Gastroesophageal sphincter (tissue), 4 donors: ENCODE measurements at places on chromosomes 3 and 15. TPM values are rescaled to one million over a fixed set of nuclear protein-coding genes. Genes with fewer than 3 reads are reported as not detected.
A peak's percentile ranks its signal among the peaks of the same experiment; 100 is the strongest.

DNA sequence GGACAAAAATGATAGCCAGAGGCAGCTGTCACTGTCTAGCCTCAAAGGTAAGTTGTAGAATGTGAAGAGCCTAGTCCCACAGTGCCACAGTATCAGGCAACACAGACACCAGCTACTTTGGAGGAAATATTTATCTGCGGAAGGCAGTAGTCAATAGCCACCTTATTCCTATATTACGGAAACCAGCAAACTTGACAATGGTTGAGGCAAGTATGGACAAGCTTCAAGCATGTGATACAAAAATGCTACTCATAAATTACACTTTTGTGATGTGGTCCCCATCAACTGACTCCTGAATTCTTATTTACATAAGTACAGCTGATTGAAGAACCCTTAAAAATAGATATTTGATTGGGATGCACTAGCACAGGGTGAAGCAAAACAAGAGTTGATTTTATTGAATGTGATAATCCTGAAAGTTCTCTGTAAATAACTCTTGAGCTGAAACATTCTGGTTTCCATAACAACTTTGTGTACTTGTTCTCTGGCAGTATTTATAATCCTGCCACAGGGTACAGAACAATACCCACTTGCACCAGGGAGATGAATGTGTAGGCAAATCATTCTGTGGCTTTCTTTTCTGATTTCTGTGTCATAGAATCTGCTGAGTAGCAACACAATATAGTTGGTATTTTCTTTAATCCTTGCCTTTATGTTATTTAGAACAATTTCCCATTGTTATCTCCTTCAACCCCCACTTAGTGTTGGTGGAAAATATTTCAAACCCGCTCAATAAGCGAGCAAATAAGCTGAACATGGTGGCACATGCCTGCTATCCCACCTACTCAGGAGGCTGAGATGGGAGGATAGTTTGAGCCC is at the start of gene ANKUB1:
Gene ANKUB1 (minus strand): TSS at position 103 of the 819 bp plus-strand sequence. CDS start 188 bp downstream, outside the sequence.
- no peak for ATAC-seq

GRCh38 chr3:14413381-14414071 is 11.1 kb downstream of the SLC6A6 start:
- no peak for ATAC-seq

DNA sequence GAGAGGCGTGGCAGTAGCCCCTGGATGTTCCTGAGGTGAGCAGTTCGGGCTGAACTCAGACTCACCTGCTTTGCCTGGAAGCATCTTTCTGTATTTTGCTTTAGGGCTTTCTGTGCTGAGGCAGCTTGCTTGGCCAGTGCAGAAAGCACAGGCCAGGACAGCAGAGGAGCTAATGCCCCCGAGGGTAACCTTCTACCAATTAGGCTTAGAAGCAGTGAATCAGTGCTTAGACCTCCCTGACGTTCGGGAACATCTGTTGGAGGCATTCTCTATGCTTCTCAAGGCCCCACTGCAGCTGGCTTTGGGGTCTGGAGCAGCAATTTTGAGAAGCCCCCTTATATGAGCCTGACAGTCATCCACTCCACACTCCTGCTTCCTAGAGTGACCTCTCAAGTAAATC is 350.7 kb upstream of the PROK2 start:
- ATAC-seq = no peak

GRCh38 chr3:133211856-133212255 is 173.7 kb downstream of the TMEM108 start:
- no peak for ATAC-seq

DNA sequence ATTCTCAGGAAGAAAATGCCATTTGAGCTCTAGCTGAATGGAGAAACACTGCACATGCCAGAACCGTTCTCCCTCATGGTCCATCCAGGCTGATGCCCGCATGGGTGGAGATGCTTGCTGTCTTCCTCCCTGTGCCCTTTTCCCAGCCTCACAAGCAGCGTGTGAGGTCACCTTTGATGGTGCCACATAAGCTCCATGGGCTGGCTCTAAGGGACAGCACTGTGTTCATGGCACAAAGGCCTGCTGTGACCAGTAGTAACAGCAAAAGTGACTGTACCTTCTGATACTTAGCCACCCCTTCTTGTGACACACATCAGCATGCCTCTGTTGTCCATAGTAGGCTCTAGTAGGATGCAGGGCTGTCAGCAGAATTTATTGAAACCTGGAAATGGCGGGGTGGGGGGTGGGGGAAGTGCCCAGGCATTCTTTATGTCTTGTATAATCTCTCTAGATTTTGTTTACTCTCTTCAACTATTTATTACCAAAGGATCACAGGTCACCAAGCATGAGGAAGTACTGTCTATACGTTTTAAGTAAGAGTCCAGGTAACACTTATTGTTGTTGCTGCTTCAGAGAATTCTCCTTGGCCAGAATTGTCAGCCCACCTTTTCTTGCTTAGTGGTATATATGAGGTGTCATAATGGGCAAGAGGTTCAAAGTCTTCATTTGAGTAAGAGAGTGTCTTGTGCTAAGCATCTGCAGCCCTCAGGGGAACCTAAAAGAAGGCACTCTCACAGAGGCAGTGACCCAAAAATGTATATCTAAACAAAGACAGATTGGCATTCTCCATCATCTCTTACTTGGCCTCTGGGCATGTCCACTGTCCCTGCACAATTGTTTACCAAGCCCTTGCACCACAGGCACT is 56.5 kb downstream of the RAB7A start:
- ATAC-seq = no peak

DNA sequence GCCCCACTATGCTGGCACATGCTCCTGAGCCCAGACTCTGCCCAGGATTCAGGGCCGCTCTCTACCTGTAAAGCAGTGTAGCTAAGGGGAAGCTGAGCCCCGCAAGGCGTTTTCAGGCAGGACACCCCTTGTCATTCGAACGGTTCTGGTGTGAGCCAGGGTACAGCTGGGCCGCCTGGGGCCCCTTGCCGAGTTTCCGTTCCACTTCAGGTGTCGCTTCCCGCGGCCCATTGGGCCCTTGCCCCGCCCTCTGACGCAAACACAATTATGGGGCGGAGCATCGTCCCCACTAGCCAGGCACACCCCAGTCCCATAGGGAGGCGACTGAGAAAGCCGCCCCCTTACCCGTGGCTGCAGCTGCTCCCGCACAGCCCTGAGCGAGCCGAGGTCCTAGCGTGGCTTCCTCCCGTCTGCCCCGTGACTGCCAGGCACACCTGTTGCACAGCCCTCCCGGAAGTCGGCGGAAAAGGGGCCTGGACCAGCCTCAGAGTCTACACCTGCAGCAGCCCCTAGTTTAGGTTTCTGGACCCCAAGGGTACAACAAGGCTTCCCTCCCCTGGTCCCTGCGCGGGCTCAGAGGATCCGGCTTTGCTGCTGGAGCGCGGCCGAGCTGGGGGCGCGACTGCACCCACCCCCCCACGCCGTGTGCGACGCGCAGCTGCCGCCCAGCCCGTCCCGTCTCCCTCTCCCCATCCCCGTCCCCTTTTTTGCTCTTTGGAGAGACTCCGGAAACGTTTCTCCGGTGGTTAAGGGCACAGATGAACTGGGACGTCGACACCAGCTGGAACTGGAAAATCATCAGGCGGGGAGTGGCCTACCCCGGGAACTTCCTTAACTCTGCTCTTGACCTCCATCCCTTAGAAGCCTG is at the start of gene PLSCR2:
Gene PLSCR2 (minus strand): TSS at position 412 of the 868 bp plus-strand sequence. CDS start 9,657 bp downstream, outside the sequence.
- ATAC-seq = peak; percentile 84

DNA sequence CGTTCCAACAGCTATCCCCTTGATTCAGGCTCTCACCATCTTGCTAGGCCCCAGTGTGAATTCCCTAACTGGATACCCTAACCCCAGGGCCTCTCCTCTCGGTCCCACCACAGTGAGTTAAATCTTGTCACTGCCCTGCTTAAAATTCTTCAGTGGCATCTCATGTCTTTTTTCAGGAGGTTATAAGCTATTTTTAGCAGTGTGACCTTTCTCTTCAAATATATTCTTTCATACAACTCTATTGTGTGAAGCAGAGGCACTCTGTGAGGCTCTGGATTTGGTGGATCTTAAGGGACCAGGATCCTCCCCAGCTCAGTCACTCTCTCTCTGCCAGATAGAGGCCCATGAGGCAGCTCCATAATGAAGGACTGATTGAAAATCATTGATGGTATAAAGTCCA is 760.4 kb downstream of the NTRK3 start:
- no peak for ATAC-seq

DNA sequence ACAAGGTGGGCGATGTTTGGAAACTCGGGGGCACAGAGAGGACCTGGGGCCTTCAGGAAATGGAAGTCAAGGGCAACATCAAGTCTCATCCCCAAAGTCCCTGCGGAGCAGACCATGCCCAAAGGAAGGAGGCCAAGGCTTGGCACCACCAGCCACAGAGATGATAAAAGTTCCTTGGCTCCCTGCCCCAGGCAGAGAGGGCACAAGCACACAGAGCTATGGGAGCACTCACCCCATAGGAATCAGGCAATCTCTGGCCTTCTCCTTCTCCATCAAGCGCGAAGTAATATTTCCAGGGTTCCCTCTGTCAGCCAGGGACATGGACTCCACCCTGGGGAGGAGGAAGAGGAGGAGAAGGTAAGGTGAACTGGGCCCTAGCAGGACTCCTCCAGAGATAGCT is 7.9 kb downstream of the ACAA1 start:
- ATAC-seq = no peak

- ATAC-seq = no peak
Measured at GRCh38 chr15:38049891-38050290, 115.5 kb downstream of the TMCO5A start.

- ATAC-seq = no peak
Measured at GRCh38 chr3:175836617-175837016, 977.5 kb downstream of the NAALADL2 start.

- no peak for ATAC-seq
Measured at GRCh38 chr15:76208084-76208785, 103.0 kb downstream of the ETFA start.

DNA sequence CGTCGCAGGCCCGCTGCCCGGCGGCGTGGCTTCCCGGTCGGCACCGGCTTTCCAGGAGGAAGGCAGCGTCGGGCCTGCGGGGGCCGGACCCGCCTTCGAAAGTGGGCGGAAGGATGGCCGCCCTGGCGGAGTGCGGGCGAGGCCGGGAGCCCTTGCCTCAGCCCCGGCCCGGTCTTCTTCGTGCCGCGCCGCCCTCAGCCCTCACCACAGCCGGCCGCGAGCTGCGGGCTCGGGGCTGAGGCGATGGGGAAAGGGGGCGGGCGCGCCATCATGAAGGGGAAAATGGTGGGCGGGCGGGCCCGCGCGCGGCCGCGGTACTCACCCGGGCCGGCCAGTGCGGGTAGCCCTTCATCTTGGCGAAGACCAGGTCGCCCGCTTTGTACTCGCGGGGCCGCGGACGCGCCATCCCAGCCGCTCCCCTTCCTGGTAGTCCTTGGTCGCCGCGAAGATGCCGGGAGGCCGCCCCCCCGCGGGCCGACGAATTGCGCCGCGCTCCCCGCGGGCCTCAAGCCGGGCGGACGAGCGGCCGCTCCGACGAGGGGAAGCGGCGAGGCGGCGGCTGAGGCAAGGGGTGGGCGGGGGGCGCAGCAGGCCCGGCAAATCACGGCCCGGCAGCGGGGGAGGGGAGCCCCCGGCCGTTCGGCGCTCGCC is 489 bp downstream of the HDGFL3 start:
- ATAC-seq = peak; percentile 63

DNA sequence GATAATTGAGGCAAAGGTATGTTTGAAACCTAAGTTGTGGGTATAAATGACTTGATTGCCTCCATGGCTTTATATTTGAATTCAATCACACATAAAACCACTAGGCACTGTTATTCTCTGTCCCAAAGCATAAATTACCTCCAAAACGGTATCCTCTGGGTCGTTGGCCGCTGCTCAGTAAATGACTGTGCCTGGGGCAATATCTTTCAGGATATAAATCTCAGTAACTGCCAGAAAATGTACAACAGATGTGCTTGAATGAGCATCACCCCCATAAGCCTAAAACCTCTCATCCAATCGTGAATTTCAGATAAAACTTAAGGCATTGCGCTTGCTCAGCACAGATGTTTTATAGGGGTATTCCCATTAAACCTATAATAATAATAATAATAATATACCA is 19.0 kb upstream of the C3orf49 start:
- no peak for ATAC-seq

- ATAC-seq = no peak
Measured at GRCh38 chr3:156763931-156764720, 62.0 kb upstream of the LEKR1 start.

DNA sequence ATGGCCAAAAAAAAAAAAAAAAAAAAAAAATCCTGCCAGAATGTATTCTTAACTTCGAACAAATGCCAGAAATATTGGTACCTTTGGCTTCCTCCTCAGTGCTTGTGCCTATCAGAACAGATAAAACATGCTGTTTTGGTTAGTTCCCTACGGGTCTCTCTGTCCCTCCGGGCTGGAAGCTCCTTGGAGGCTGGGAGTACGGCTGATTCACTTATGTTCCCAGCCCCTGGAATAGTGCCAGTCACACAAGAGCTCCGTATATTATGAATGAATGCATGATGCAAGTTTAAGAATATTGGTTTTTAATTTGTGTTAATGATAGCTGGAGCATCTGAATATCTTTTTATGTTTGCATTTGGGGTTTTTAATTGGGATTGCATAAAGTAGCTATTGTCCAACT is 44.0 kb downstream of the NR2F2 start:
- no peak for ATAC-seq

- ATAC-seq = no peak
Measured at GRCh38 chr3:179672918-179673317, 20.1 kb downstream of the USP13 start.

DNA sequence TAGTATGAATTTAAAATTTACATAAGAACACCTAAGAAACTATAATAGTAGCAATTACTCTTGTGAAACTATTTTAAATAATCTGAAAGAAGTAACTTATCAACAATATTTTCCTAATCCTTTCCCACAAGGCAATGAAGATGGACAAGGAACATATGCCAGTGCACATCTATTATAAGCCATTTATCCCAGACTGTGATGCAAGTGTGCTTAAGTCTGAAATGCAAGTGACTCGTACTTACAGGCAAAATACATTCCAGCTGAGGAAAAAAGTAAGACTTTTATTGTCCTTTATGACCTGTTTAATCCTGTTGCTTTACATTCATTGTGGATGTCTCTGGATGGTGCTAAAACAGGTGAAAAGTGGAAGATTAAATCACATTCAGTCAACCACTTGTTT is 709.4 kb downstream of the ZNF385D start:
- peak; percentile 25 for ATAC-seq

GRCh38 chr3:72449551-72449950 is 398.7 kb downstream of the SHQ1 start:
- no peak for ATAC-seq

GRCh38 chr3:116423374-116423773 is 21.9 kb downstream of the LSAMP start:
- no peak for ATAC-seq

Gene GOLGA6L9
- 6.7 TPM for total RNA-seq

Gene HTR3E
- total RNA-seq = not detected

Gene BCL2A1
- 0.62 TPM for total RNA-seq

Gene CNTN6
- not detected for total RNA-seq

Gene DUOXA2
- total RNA-seq = 0.49 TPM

Gene CELF6
- total RNA-seq = 2.2 TPM

Gene SSUH2
- 3.8 TPM for total RNA-seq

Gene RYR3
- 3.5 TPM for total RNA-seq
